Body of pancreas (tissue), 4 donors: ENCODE measurements at places on chromosomes 3 and 15.
A peak's percentile ranks its signal among the peaks of the same experiment; 100 is the strongest.

DNA sequence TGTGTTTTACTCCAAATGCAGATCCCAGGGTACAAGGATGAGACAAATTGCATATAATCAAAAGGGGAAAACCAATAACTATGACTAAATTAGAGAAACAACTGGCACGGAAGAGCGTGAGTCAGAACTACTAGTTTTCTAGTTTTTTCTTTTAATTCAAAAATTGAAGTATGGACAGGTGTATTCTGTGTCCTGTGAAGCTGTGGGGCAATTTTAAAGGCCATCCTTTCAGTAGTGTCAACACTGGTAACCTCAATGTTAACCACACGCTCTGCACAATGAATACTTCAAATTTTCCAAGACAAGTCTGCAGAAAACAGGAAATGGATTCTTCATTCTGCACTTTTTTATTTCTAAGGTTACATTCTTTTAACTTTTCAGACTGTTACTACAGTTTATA lies 32.5 kb upstream of the GOLGA8A start:
- no peak for DNase-seq

DNA sequence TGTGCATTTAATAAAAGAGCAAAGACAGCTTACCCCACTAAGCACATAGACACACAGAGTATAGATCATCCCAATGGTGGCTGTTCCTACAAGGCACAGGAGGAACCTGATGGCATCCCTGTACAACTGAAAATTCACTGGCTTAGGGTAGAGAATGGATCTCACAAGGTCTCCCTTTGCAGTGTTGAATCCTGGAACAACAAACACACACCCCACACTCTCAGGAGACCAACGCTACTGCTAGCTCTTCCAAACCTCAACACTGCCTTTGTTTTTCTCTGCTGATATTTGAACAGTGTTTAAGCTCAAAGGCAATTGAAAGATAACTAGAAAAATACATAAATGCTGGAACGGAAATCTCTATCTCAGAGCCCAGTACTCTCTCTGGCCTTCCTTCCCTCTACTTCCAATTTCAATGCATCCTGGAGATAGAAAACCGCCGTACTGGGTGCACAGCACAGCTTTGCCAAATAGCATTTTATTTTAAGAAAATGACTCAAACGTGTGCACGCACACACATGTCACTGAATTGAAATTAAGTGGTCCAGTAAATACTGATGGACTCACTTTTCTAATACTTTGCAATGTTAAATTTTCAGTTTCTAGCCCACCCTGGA lies 87.5 kb upstream of the ATP13A5 start:
- no peak for DNase-seq

- no peak for DNase-seq
Measured at GRCh38 chr15:77599899-77600298, 32.8 kb downstream of the LINGO1 start.

DNA sequence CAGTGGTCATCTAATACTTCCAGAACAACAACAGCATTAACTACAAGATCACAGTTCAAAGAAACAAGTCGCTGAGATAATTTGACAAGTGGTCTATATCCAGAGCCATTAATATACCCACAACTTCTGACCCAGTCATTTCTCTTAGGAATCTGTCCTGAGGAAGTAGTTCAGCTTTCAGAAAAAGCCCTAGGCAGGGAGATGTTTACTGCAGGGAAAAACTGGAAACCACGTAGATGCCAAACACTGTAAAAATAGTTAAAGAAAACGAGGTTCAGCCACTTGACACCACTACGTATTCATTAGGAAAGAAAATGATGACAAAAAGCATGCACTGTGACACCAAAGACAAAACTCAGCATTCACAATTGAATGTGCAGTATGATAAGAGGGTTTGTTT lies 22.3 kb upstream of the CDCP1 start:
- no peak for DNase-seq

GRCh38 chr3:65955792-65956477 lies 82.8 kb downstream of the MAGI1 start:
- DNase-seq: no peak

DNA sequence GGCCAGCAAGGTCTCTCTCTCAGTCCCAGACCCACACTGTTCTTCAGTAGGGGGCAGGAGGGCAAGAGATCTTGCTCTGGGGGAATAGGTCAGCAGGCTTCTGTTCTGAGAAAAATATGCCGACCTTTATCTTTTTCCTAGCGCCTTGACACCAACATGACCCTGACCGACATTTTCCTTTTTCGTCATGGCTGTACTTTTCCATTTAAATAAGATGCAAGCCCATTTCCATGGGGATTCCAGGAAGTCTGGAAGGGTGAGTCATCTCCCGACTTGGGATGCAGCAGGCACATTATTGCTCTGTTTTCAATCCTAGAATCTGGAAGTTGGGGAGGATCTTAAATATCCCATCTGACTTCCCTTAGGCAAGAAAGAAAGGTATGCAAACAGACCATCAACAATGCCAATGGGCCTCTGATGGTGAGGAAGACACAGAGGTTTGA lies 261.5 kb upstream of the LRTM1 start:
- DNase-seq: no peak

DNA sequence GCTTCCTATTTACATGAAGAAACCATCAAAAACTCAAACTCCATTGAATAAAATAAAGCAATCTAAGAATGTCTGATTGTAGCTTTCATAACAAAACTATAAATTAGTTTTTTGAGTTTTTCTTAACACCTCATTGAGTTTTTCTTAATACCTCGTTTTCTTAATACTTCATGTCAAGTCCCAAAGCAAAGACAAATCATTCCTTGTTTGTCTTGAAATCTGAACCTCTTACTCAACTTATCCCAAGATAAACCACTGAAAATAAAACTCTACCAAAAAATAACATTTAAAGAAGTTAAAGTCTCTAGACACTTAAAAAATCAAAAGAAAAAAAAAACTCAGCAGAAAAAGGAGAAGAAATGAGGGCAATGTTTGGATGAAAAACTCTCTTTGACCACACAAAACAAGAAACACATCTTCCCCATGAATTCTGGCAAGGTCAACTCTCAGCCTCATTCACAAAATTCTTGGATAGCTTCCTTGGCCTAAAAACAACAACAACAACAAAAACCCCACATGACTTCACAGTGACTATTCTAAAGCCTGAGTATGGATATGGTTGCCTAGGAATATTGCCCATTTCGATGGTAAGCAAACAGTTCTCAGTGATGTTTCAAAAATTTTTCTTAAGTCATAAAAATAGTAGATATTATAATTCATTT lies 38.2 kb downstream of the TMCC1 start:
- no peak for DNase-seq

GRCh38 chr3:171198781-171199472 lies 172.4 kb upstream of the SLC2A2 start:
- no peak for DNase-seq

GRCh38 chr15:61051569-61052031 lies 177.5 kb downstream of the RORA start:
- peak; percentile 23 for DNase-seq

GRCh38 chr3:29307295-29307694 lies 26.4 kb downstream of the RBMS3 start:
- no peak for DNase-seq

DNA sequence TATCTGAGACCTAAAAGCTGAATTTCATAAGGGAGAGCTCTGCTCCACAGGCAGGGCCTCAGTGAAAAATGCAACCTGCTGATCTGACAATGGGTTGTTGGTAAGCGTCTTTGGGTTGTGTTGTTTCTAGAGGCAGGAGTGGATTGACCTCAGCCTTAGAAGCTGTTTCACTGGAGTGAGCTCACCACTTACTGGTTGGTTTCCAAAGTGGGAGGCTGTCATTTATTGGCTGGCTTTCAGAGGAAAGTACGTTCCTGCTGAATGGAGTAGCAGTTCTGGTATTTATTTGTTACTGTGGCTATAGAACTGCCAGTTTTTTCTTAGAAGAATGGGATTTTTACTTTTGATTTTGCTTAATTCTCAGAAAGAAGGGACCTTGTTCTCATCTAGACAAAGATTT lies 29.3 kb upstream of the COL6A5 start:
- DNase-seq: peak; percentile 15
